Body of pancreas (tissue), 4 donors: ENCODE measurements at places on chromosomes 2 and 18. TPM values are rescaled to one million over a fixed set of nuclear protein-coding genes. Genes with fewer than 3 reads are reported as not detected.

Gene L3MBTL4
- 11.2 TPM for total RNA-seq

GRCh38 chr2:224736227-224736626 lies 20.1 kb upstream of the CCDC195 start:
- no peak overlapping the region for H3K4me3 ChIP-seq
- no peaks in the 10 kb centered on the region for H3K4me1 ChIP-seq
- no peak overlapping the region for H3K27ac ChIP-seq
- H3K27me3 ChIP-seq: no peaks in the 10 kb centered on the region
- DNase-seq: no peak

DNA sequence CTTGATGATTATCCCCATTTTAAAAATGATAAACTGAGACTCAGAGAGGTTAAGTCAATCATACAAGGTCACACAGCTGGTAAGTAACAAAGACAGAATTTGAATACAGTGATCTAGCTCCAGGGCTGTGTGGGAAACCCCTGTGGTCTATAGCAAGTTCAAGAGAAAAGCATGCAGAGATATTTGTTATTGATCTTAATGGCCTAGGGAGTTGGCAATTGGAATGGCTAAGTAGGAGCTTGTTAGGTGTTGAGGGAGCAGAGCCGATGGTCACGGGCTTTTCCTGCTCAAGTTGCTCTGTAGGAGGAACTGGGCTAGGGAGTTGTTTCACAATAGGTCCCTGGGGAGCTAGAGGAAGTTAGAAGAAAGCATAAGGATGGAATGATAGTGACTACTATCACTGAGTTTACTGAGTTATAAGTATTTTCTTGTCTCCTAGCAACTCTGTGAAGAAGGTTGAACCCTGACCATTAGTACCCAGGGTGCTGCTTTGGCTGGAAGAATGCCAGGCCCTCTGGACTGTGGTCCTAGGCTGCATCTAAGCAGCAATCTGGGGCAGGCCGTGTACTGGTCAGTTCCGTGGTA lies 30.0 kb downstream of the RNF125 start:
- no peak overlapping the region for H3K4me3 ChIP-seq
- no peaks in the 10 kb centered on the region for H3K27me3 ChIP-seq
- H3K27ac ChIP-seq: peak overlapping the region; percentile 59
- H3K36me3 ChIP-seq: no peaks in the 10 kb centered on the region
- no peaks in the 10 kb centered on the region for H3K4me1 ChIP-seq

DNA sequence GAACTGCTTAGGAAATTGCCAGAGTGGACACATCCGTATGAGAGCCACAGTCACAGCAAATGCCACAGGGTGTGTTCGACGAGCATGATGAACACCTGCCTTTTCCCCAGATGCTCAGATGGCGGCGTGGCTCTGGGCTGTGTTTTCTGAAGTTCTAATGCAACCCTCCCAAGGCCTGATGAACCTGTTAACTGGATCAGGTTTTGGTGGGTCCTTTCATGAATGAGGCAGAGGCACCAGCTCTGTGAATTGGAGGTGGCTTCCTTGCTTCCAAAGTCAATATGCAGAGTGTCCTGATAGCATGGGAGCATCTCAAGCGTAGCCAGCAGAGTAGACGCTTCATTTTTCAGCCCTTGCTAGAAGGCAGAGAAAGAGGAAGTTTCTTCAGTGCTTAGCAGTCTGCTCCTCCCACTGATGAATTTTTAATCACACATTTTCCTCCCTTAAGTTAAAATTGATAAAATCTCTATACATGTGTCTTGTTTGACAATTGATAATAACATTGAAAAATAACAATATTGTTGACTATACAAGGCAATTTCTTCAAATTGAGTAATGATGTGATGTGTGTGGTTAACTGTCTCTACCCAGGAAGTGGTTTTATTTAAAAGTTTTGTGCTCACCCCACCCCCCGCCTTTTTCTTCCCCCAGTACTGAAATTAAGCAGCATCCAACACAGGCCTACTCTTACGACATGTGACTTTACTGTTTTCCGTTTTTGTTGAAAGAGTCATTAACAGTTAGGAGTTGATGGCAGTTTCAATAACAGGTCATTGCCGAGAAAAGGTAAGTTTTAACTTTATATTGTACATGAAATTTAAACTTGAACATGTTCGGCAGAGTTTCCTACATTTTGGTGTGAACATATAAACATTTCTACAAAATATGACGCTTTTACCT lies at the start of gene ARHGAP15:
ARHGAP15 (plus strand) TSS at position 739 of the 900 bp plus-strand sequence.
- H3K4me1 ChIP-seq: no peaks in the 10 kb centered on the region
- no peaks in the 10 kb centered on the region for H3K36me3 ChIP-seq
- no peak within 1 kb of the TSS for H3K27ac ChIP-seq

Gene C2orf80
- total RNA-seq: not detected

- H3K27me3 ChIP-seq: no peaks in the 10 kb centered on the region
- H3K27ac ChIP-seq: no peak overlapping the region
- peaks cover 6% of the 10 kb centered on the region for H3K4me1 ChIP-seq
- no peaks in the 10 kb centered on the region for H3K36me3 ChIP-seq
- H3K4me3 ChIP-seq: no peak overlapping the region
Measured at GRCh38 chr18:51668101-51668500, 470.6 kb upstream of the MEX3C start.

DNA sequence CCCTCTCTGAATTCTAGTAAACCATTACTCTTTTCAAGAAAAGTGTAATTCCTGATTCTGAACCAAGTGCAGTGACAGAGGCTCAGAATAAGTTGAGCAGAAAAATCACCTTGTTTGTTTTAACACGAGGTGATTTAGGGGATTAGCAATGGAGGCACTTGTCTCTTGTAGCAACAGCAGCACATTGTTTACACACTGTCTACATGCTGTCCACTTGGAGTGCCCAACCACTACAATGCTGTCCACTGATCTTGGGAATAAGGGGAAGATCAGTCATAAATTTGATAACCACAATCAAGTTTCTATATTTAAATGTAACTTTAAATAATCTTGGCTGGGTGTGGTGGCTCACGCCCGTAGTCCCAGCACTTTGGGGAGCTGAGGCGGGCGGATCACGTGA lies 13.9 kb upstream of the RMND5A start:
- H3K36me3 ChIP-seq: no peaks in the 10 kb centered on the region
- H3K4me3 ChIP-seq: no peak overlapping the region
- H3K4me1 ChIP-seq: peaks cover 28% of the 10 kb centered on the region
- H3K27ac ChIP-seq: no peak overlapping the region
- DNase-seq: no peak

DNA sequence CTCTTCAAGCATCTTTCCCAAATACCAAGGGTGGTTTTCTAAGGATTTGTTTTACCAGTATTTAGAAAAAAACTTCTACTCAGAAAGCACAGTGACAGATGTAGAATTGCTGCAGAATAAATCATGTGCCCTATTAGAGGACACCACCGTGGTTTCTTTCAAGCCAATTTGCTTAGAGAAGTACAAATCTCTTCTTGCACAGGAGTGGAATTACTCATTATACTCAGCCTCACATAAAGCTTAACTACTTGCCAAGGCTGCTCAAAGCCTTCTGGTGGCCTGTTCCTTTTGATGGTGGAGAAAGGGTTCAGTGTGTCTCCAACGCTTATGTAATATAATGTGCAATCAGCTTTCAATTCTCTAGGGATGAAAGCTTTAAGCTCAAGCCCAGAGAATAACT lies 66.5 kb upstream of the CTNNA2 start:
- H3K27ac ChIP-seq: no peak overlapping the region
- no peaks in the 10 kb centered on the region for H3K36me3 ChIP-seq
- H3K4me1 ChIP-seq: no peaks in the 10 kb centered on the region
- H3K27me3 ChIP-seq: no peaks in the 10 kb centered on the region
- H3K4me3 ChIP-seq: no peak overlapping the region

Gene VSNL1
- 4.2 TPM for total RNA-seq

Gene PLEK
- total RNA-seq: 3.0 TPM

Gene DIPK1C
- total RNA-seq: not detected

- H3K27ac ChIP-seq: no peak overlapping the region
Measured at GRCh38 chr2:131168538-131168937, 40.8 kb upstream of the POTEE start.

DNA sequence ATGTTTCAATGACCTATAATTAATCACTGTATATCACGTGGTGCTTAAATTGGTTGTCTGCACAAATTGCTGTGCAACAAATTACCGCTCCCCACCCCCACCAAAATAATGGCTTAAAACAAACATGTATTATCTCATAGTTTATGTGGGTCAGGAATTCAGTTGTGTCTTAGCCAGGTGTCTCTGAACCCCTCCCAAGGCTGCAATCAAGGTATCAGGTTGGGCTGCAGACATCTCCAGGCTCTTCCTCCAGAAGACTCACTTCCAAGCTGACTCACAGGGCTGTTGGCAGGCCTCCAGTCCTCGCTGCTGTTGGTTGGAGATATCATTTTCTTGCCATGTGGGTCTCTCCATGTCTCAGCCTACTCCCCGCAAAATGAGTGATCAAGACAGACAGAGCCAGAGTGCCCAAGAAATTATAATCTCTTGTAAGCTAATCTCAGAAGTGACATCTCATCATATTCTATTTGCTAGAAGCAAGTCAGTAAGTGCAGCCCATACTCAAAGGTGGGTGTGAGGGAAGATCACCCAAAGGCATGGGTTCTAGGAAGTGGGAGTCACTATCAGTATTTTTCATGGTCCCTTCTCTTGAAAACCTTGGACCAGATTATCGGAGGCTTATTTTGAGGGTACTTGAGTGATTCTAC lies 38.4 kb downstream of the SPC25 start:
- DNase-seq: no peak
- H3K27me3 ChIP-seq: no peaks in the 10 kb centered on the region
- H3K27ac ChIP-seq: no peak overlapping the region
- peaks cover 16% of the 10 kb centered on the region for H3K4me1 ChIP-seq
- H3K36me3 ChIP-seq: peaks cover 2% of the 10 kb centered on the region

DNA sequence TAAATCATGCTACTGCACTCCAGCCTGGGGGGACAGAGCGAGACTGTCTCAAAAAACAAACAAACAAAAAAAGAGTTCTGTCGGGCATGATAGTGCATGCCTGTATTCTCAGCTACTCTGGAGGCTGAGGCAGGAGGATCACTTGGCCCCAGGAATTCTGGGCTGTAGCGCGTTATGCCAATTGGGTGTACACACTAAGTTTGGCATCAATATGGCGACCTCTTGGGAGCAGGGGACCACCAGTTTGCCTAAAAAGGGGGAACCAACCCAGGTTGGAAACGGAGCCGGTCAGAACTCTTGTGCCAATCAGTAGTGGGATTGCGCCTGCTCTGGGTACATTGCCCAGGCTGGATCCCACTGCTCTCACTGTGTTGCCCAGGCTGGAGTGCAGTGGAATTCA lies 49.7 kb downstream of the SDC1 start:
- H3K4me3 ChIP-seq: no peak overlapping the region
- H3K27me3 ChIP-seq: no peaks in the 10 kb centered on the region
- H3K36me3 ChIP-seq: no peaks in the 10 kb centered on the region

DNA sequence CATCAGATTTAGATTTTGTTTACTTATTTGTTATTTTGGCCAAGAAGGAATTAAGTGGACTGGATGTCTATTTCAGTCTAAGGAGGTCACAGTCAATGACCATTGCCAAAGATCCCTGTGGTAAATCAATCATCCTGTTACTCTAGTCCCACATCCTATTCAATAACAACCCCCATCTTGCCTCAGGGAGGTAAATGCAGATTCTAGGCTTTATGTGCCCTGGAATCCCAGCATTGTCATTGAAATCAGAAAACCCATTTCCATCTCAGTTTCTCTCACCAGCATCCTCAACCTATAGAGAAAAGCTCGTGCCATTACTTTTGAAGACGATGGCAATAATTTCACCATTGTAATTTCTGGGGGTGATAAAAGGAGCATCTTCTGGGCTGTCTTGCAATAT lies 71.8 kb downstream of the SKA1 start:
- no peaks in the 10 kb centered on the region for H3K36me3 ChIP-seq
- H3K27me3 ChIP-seq: no peaks in the 10 kb centered on the region
- H3K4me1 ChIP-seq: no peaks in the 10 kb centered on the region
- H3K4me3 ChIP-seq: no peak overlapping the region
- H3K27ac ChIP-seq: no peak overlapping the region

- H3K4me3 ChIP-seq: no peak overlapping the region
- H3K27ac ChIP-seq: no peak overlapping the region
- DNase-seq: no peak
- no peaks in the 10 kb centered on the region for H3K36me3 ChIP-seq
- H3K4me1 ChIP-seq: peaks cover 13% of the 10 kb centered on the region
- H3K27me3 ChIP-seq: no peaks in the 10 kb centered on the region
Measured at GRCh38 chr2:85924522-85924921, 35.7 kb upstream of the ST3GAL5 start.

GRCh38 chr2:167946441-167946841 lies 301.0 kb downstream of the STK39 start:
- no peak overlapping the region for H3K4me3 ChIP-seq
- no peaks in the 10 kb centered on the region for H3K4me1 ChIP-seq
- no peaks in the 10 kb centered on the region for H3K36me3 ChIP-seq
- H3K27ac ChIP-seq: no peak overlapping the region
- no peaks in the 10 kb centered on the region for H3K27me3 ChIP-seq
- no peak for DNase-seq

GRCh38 chr2:53750041-53750768 lies 17.4 kb upstream of the CHAC2 start:
- no peaks in the 10 kb centered on the region for H3K27me3 ChIP-seq
- no peak overlapping the region for H3K4me3 ChIP-seq
- peaks cover 1% of the 10 kb centered on the region for H3K4me1 ChIP-seq
- no peak overlapping the region for H3K27ac ChIP-seq
- no peaks in the 10 kb centered on the region for H3K36me3 ChIP-seq
- DNase-seq: no peak

- H3K27ac ChIP-seq: no peak overlapping the region
- H3K36me3 ChIP-seq: no peaks in the 10 kb centered on the region
- DNase-seq: no peak
- H3K4me3 ChIP-seq: no peak overlapping the region
- H3K4me1 ChIP-seq: no peaks in the 10 kb centered on the region
- H3K27me3 ChIP-seq: no peaks in the 10 kb centered on the region
Measured at GRCh38 chr2:177314194-177314593, 49.7 kb upstream of the NFE2L2 start.

Gene ALPP
- not detected for total RNA-seq

- H3K27ac ChIP-seq: no peak overlapping the region
- no peaks in the 10 kb centered on the region for H3K4me1 ChIP-seq
- no peaks in the 10 kb centered on the region for H3K36me3 ChIP-seq
- no peak for DNase-seq
- H3K4me3 ChIP-seq: no peak overlapping the region
Measured at GRCh38 chr18:5582076-5582475, 38.3 kb upstream of the EPB41L3 start.
